ENCODE measurements at places on chromosomes 1 and 21.

GRCh38 chr1:193631306-193631705 is 444.9 kb upstream of the B3GALT2 start:
- DNase-seq = no peak

DNA sequence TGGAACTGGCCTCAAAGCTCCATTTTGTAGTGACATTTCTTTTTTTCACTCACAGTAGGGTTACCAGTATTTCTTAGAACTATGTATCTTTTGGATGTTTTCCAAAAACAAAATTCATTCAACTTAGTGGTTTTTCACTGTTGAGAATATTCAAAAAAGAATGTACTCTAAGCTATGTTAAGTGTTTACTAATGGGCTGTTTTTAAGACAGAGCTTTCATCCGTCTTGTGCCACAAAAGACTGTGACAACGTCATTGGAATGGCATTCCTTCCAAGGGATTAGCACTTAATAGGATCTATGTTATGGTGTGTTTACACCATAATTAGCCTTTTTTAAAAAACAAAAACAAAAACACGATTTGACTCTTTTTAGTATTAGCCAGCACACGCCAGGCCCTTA is 66.8 kb downstream of the TTC3 start:
- DNase-seq = peak; percentile 91

DNA sequence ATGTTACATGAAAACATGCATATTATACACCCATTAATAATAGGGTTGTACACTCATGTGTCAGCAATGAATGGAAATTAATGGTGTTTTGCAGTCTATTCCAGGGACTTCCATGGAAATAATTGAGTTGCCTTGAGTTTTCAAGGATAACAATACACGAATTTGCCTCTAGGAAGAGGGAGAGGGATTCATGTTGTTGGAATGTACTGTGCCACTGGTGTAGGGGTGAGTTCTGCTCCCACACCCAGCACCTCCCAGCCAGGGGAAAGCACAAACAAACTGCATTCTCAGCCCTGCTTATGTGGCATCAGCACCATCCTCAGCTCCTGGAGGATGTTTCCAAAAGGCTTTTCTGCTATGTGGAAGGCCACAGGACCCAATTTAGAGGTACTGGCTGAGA is 57.8 kb downstream of the BCAR3 start:
- peak; percentile 94 for DNase-seq

DNA sequence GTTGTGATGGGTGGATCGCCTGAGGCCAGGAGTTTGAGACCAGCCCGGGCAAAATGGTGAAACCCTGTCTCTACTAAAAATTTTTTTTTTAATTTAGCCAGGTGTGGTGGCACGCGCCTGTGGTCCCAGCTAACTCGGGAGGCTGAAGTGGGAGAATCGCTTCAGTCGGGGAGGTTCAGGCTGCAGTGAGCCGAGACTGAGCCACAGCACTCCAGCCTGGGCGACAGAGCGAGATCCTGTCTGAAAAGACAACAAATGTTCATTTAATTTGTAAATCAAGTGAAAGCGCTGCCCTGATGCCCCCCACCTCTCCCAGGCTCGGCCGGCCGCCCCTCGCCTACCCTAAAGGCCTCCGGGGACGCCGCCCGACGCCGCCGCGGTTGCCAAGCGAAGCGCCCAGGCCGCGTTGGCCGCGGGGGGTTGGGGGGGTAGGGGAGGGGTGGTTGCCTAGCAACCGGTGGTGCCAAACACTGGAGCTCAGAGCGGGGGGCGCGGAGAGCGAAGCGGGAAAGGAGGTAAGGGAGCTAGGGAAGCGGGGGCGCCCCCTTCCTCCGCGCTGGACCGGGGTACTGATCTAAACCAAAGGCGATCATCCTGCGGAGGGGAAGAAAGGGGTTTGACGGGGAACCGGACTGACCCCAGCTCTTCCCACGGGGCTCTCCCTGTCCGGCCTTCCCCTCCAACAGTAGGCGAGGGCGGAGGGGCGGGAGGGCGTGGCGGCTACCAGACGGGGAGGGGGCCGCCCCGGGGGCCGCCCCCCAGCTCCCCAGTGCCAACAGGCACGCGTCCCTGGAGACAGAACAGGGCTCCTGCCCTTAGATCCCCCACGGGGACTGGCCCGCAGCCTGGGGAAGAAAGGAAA is at the start of gene TEKT2:
Gene TEKT2 (plus strand): TSS at position 460 of the 862 bp plus-strand sequence. CDS start 828 bp downstream, outside the sequence.
- DNase-seq = peak; percentile 44

DNA sequence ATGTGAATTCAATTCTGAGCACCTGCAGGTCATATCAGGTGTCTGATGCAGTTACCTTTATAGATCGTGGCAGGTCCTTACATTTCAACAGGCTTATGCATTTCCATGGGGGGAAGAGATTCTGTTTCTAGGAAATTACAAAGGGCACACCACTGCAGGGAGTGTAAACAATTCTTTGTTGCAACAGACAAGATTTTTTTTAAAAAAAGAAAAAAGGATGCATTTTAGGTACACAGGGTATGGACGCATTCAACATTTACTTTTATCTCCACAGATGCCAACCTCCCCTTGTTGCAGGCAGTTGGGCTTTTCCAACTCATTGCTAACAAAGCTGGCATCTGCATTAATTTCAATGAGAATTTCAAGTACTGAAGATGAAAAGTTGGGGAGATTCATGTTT is 13.5 kb upstream of the TEKT2 start:
- DNase-seq = no peak

DNA sequence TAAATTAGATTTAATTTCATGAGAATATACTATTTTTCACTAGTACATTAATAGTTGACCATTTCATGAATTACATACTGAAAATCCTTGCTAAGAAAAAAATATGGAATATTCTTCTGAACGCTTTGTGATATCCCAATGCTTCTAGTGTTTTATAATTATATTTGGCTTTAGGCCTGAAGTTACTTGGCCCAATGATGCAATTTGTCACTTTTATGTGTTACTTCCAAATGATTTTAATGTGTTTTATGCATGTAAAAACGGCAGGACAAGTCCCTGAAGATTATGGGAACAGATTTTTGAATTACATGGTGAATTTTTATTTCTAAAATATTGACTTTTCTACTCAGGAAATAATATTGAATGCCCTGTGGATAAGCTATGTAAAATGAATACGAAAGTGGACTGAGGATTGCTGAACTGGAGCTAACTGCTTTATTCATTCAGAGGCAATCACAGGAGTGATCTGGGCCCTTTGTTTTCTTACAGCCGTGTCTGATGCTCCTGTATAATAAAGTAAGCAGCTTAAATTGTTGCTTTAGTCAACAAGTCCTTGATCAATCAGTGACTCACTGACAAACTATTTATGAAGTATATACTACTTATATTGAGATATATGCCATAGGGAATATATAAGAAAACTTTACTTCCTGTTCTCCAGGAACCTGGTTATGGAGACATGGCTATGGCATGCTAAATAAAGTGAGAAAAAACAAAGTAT is 543.0 kb upstream of the RGS18 start:
- no peak for DNase-seq

DNA sequence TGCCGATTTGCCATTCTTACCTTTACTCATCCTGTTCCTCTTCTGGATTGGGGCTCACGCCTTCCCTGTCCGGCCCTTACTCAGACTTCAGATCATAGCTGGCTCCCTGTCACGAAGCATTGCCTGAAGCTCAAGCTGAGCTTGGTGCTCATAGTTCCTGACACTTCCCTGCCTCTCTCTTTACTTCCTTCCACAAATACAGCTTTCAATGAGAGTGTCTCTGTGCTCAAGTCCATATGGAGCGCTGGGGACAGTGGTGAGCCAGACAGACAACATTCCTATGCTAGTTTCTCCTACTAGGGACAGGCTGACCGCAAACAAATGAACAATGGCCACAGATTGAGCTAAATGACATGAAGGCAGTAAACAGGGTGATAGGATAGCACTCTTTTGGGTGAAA is 38.1 kb downstream of the HHAT start:
- DNase-seq = no peak

GRCh38 chr1:17561561-17561985 is 22.1 kb downstream of the ARHGEF10L start:
- peak; percentile 84 for DNase-seq

GRCh38 chr21:42471716-42472330 is 24.2 kb downstream of the RSPH1 start:
- no peak for DNase-seq

- no peak for DNase-seq
These were observed 58.1 kb upstream of the ANGPTL1 start for GRCh38 chr1:178928976-178929375.

GRCh38 chr1:150560576-150561253 is 11.5 kb downstream of the ADAMTSL4 start:
- DNase-seq = no peak

DNA sequence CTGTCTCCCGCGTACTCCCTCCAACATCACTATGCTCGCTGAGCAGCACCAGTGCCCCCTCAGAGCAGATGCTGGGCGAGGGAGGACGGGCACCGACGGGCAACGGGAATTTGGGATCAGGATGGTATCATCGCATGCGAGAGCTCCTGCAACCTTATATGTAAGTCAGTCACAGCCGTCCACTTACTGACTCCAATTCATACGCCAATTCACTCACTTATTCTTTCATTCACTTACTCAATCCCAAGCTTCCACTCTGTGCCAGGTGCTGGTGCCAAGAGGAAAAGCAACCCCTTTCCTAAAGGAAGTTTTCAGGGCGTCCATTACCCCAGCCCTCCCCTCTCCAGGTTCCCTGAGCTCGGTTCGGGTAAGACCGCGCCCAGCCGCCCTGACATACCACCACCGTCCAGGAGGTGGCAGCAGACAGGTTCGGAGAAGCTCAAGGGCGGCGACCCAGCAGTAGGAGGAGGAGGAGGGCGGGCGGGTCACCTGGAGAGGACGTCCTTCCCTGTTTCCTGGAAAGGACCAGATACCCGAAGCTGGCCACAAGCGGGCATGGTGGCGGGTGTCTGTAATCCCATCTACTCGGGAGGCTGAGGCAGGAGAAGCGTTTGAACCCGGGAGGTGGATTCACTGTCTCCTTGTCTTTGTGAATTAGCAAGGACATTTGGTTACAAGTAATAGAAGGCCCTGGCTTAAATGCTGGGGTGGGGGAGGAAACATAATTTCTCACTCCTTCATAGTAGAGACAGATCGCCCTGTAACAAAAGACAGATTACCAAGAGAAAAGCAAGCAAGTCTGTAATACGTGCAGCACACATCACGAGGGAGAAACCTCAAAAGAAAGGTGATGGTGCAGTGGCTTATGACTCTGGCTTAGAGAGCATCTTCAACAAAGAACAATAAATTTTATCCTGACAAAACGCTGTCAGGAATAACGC is 7.6 kb upstream of the IL22RA1 start:
- DNase-seq = peak; percentile 69

DNA sequence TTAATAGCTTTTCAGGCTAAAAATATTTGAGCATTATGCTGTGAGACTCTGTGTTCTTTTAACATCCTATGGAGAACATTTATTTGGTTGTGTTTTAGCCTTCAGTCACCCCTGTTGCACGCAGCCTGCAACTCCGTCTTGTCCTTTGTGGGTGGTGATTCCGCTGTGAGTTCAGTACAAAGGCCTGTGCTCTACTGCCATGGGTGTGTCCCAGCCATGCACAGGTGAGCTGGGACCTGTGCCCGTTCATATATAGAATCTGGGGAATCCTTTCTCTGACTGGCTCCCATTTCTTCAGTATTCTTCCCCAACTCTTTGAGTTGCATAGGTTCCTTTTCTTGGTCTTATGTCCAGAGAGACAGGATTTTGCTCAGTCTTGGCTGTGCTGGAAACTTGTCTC is 61.4 kb downstream of the ACTL8 start:
- DNase-seq = no peak

DNA sequence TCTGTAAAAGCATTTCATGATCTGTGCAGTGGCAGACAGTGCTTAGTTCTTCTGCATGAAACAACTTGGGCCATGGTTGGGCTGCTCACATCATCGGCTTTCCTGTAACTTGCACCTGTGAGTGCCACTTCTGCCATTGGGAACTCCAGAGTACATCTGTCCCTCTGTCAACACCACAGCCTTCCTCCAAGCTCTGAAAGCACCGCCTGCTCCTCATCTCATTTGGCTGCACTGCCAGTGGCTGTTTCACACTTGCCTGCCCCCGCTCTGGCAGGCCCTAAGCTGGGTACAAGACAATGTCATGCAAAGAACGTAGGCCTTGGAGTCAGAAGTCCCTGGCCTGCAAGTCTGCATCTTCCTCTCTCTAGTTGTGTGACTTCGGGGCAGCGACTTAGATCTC is 46.4 kb downstream of the DDX20 start:
- no peak for DNase-seq

- DNase-seq = no peak
These were observed 96.5 kb downstream of the PAPPA2 start for GRCh38 chr1:176559474-176559873.

DNA sequence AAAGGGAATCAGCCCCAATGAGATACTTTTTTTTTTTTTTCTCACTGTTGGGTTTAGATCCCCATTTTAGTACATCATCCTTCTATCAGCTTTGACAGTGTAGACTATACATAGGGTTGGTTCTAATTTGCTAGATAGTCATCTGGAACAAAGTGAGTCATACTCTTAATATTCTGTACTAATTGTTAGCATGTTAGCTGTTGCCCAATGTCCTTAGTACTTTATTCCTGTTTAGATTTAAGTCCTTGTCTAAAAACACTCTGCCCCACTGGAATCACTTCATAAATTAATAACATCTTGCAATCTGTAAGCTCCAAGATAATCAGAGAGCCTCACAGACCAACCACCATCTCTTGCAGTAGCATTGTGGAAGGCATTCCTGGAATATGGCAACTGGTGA is 209.8 kb upstream of the KIAA0040 start:
- DNase-seq = no peak

DNA sequence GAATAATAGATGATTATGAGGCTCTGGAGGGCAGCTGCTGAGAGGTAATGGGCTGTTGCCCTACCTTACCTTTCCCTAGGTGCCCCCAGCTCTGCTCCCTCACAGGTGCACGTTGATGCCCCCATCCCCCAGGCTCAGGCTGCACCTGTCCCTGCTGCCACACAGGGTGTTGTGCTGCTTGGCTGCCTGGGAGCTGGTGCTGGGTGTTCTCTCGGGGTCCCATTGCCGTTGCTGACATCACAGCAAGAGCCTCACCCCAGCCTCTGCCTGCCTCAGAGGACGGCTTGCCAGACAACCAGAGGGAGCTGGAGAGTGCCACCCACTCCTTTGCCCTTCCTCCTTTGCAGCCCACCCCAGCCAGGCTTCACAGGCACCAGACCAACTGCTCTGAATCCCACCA is 31.4 kb upstream of the DMBX1 start:
- no peak for DNase-seq

DNA sequence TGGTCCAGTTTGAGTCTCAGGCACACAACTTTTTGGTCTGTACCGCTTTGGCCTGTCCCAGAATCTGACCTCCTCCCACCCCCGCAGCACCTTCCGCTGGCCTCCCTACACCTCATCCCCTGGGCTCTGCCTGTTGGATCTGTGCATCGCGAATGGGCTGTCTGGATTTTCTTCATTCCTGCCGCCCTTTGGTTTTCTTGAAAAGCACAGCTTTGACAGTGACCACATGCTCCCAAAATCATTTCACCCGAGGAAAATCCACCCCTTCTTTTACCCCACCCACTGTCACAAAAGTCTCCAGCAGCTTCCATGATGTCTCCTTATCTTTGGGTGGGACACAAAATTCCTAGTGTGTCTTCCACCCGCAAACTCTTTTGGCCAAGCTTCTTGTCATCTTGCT is 65.0 kb upstream of the SSX2IP start:
- DNase-seq = no peak
